CD4-positive, alpha-beta T cell treated with Interleukin-15 for 1 hour (primary cell): ENCODE measurements at places on chromosomes 13 and 19.

- no peak for DNase-seq
These were observed 173.9 kb downstream of the ZIC5 start for GRCh38 chr13:99797691-99798090.

DNA sequence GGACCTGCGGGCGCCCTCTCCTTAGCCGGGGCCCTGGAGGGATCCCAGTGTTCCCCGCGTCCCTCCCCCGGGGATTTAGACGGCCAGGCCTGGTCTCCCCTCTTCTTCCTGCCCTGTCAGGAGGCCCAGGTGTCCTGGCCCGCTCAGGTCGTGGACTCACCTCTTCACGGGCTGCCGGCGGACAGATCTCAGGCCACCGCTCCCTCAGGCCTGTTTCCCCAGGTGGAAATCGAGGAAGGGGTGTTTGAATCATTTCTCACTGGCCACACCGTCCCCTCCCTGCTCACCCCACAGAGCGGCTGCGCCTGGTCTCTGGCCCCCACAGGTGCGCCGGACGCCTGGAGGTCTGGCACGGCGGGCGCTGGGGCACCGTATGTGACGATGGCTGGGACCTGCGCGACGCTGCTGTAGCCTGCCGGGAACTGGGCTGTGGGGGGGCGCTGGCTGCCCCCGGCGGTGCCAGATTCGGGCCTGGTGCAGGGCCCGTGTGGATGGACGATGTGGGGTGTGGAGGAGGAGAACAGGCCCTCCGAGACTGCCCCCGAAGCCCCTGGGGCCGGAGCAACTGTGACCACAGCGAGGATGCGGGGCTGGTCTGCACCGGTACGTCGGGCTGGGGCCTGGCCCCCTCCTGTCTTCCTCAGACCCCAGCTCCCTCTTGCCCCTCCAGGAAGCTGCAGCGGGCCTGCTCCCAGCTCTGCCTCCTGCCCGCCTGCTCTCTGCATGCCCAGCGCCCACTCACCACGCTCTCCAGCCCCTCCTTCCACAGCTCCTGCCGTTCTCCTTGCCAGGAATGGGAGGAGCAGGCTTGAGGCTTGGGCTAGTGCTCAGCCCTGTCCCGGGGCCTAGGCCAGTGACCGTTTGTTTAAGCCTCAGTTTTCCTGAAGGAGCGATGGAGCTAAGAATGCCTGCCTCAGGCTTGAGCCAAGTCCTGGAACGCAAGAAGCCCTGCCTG, 2.5 kb downstream of the SSC5D start:
- DNase-seq, result no peak

DNA sequence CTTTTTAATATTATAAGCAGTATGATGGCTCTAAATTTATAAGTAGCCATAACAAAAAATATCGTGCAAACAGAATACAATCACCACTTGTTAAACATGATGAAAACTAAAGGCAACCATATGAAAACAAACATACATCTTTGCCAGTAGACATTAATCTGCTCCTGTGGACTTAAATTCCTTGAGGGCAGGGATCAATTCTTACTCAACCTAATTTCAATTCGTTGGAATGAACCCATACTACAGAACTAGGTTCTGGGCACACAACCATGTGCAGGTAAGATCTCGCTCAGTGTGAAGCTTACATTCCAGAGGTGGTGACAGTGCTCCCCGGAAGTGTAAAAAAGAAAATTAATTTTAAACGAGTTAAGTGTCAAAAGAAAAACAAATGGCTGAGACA, 13.4 kb downstream of the TBC1D4 start:
- no peak for DNase-seq

- peak; percentile 86 for DNase-seq
These were observed at the start of gene ZNF329 for GRCh38 chr19:58150328-58150921. Gene ZNF329, minus strand, starts transcription at chr19:58150789. Its CDS starts 21,286 bp downstream, at chr19:58129503.

DNA sequence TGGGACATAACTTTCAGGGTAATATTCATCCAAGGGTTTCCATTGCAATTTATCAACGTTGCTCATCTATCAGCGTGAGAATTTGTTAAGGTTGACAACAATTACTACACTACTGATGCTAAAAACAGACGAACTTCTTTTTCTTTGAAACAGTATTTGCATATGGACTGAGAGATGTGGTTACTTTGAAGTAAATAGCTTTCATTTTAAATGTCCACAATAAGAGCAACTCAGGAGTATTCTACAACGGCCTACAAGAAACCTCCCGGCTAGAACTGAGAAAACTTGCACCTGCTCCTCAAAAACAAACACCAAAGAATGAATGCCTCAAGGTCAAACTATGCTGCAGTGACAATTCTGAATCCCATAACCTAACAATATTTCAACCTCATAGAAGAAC, 238.4 kb downstream of the IRS2 start:
- DNase-seq, result no peak

- no peak for DNase-seq
These were observed 3.3 kb upstream of the LRG1 start for GRCh38 chr19:4542896-4543841.

- DNase-seq, result no peak
These were observed 163.5 kb upstream of the SPRY2 start for GRCh38 chr13:80504453-80504852.

- DNase-seq, result no peak
These were observed 220.4 kb upstream of the SOX1 start for GRCh38 chr13:111846391-111847159.

DNA sequence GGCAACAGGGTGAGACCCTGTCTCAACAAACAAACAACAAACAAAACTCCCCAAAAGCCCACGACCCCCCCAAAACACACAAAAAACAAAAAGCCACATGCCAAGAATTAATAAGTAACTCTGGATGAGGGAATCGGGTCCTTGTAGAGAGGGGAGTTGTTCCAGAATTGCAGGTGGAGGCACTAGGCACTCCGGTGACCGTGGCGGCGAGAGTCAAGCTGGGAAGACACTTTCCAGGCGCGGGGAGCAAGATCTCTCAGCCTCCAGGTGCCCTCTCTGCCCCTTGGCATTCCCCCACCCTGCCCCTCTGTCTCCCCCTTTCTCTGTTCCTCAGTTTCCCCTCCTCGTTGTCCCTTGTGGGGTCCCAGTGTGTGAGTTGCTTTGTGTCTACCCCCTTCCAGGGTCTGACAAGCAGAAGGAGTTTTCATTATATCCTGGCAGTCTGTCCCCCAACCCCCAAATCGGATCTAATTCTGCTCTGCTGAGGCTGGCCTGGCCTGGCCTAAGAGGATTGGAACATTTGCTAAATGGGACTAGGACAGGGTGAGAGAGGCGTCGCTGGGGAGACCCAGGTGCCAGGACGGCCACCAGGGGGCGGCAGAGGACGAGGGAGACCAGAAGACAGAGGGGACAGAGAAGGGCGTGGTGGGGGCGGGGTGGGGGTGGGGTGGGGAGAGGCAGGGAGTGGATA, 8.3 kb upstream of the CRX start:
- peak; percentile 58 for DNase-seq

DNA sequence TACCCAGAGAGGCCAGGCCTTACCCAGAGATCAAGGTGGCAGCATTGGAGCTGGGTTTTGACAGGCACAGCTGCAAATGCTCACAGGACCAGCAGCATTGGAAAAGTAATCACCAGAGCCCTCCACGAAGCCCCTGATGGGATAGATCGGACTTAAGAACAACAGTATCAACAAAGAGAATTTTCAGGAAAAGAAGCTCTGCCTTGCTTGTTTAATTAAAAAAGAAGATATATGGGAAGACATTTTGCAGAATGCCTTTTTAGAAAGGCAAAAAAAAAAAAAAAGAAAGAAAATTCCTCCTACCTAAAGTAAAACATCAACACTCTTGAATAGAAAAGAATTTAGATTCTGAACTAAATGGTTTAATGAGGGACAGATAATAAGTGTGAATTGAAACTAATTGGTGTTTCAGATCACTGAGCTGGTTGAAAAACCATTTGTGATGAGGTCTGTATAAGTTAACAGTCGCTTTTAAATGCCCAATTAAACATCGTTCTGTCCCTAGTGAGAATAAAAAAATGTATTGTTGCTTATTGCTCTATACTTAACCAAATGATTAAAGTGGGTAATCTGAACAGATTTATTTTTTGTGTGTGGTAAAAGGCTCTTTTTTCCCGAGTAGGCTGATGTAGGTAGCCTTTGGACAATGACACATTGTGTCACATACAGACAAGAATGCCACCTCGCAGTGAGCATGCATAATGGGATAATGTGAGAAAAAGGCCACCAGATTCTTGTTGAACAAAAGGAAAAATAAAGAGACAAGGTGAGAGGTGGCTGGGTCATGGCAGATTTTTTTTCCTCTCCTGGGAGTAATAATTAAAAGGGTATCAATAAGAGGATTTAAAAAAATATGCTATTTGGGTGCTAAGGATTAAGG, 93.0 kb upstream of the ARGLU1 start:
- DNase-seq, result no peak

DNA sequence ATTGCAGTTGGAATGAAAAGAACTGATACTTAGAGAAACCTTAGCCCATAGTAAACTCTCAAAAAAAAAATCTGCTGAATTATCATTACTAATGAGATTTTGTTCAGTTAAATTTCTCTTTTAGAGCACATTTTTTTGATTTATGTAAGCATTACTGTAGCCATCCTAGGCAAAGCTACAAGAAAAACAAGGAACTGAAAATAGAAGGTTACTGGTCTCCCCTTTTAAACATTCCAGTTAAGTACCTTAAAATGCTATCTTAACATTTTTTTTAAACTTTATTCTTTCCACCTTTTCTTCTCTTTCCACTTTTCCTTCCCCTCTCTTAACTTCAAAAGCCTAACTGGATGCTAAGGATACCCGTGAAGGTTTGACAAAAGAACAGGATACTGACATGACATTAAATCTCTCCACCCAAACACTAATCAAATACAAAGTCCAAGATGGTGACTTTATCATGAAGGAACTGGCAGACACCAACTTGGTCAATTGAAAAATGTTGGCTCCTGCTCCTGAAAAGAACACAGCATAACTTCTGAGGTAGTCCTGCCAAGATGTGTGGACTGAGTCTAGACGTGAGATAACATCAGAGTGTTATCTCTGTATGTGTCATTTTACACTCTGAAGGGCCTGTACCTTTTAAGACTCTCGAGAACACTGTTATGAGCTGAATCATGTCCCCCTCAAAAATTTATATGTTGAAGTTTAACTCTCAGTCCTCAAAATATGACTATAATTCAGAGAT, 29.5 kb upstream of the SACS start:
- no peak for DNase-seq

DNA sequence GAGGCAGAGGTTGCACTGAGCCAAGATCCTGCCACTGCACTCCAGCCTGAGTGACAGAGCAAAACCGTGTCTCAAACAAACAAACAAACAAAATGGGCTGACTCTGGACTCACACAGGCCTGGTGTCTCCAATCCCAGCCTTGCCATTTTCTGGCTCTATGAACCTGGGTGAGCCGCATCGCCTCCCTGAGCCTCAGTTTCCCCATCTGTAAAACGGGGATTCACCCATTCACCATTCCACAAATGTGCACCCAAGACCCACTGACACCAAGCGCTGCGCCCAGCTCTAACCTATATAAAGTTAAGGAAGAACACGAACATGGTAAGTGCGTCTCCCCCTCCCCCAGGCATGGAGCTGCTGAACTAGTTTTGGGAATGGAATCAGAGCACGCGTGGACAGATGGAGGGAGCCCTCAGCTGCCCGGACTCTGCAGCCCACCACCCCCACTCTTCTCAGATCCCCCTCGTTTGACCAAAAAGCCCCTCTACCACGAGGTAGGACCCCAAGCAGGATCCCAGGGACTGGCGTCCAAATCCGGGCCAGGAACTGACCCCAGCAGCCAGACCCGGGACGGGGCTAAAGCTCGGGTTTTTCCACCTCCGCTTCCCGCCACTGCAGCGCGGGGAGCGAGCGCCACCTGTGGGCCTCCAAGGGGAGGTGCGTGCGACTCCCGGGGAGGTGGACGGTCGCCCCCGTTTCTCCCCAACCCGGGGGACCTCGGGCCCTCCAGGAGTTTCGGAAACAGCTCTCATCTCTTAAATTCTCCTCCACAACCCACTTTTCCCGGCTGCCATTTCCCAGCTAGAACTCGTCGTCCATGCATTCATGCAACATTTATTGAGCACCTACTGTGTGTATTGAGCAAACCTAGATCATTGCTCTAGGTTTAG, 33.0 kb upstream of the ADGRE5 start:
- peak; percentile 58 for DNase-seq

GRCh38 chr19:39996811-39997637, at the start of gene ZNF546:
Gene ZNF546, plus strand, starts transcription at chr19:39997060. Its CDS starts 1,267 bp downstream, at chr19:39998327.
- DNase-seq, result peak; percentile 92

- DNase-seq, result peak; percentile 75
These were observed 8.7 kb downstream of the MAP2K2 start for GRCh38 chr19:4115050-4115817.

DNA sequence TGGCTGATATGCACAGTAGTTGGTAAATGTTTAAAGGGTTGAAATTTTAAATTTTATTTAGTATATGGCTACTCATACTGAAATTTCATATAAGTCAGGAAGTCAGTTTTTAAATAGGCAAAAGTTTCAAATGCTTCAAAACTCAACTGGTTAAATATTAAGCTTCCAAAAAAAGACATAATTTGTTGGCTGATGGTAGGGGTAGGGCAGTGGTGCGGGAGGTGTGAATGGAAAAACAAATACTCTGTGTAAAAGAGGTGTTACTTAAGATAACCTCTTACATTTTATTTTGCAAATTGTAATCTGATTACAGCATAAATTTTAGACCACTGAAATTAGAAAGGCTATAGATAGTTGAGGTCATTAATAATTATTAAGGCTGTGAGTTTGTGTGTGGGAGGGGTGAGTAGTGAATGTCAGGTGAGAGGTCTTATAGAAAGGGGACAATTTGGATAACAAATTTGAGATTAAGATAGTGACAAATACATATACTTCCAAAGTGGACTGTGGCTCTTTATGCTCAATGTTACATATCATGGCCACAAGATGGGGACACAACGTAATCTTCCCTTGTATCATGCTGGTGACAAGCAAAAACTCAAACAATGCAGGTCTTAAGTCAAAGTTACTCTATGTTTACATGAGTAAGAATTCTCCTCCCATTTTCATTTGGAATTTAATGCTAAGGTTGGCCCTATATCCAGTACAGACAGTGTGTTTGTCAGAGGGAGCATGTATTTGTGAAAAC, 36.6 kb upstream of the OXGR1 start:
- no peak for DNase-seq

- DNase-seq, result no peak
These were observed 1.3 kb downstream of the RPS16 start for GRCh38 chr19:39434123-39435076.

GRCh38 chr13:83752141-83752540, 130.1 kb downstream of the SLITRK1 start:
- no peak for DNase-seq

- DNase-seq, result no peak
These were observed 94.6 kb upstream of the RFC3 start for GRCh38 chr13:33723365-33723764.

GRCh38 chr19:16041299-16041990, 34.9 kb upstream of the TPM4 start:
- DNase-seq, result peak; percentile 66

- DNase-seq, result no peak
These were observed 68.1 kb downstream of the CHST8 start for GRCh38 chr19:33689868-33690267.

DNA sequence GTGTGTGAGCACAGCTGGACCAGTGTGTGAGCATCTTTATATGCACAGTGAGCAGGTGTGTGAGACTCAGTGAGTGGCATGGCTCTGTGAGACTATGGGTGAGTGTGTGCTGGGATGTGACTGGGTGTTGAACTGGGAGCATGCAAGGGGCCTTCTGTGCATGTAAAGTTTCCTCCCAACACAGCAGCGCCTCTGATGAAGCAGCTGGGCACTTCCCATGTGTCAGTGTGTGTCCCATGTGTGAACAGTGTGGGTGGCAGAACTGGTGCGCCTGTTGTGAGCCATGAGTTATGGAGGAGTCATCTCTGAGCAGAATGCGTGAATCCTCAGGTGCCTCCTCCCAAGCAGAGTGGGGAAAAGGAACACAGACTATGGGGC, 24.1 kb downstream of the LGALS16 start:
- no peak for DNase-seq

- DNase-seq, result peak; percentile 39
These were observed 14.5 kb downstream of the PPFIA3 start for GRCh38 chr19:49133621-49134454.
